ENCODE measurements at places on chromosomes 1 and 21.

DNA sequence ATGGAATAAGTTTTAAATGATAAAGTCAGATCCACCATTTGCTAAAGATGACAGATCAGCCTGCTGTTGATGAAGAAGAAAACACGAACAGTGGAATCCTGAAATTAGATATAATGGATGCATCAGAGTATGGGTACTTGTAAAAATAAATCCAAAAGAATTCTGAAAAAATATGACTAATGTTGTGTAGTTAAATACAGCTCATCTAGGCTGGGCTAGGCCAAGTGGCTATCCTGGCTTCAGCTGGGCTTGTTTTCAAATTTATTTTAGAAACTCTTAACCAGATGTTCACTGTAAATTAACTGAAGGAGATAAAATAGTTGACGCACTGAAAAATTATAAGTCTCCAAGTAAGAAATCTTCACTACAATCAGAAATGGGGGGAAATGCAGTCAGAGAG is 7.4 kb upstream of the RGS2 start:
- DNase-seq = peak; percentile 34

GRCh38 chr1:154751690-154752089 is 118.4 kb downstream of the KCNN3 start:
- no peak for DNase-seq

- DNase-seq = peak; percentile 78
Observed at GRCh38 chr1:31811605-31812004, 4.2 kb downstream of the SPOCD1 start.

DNA sequence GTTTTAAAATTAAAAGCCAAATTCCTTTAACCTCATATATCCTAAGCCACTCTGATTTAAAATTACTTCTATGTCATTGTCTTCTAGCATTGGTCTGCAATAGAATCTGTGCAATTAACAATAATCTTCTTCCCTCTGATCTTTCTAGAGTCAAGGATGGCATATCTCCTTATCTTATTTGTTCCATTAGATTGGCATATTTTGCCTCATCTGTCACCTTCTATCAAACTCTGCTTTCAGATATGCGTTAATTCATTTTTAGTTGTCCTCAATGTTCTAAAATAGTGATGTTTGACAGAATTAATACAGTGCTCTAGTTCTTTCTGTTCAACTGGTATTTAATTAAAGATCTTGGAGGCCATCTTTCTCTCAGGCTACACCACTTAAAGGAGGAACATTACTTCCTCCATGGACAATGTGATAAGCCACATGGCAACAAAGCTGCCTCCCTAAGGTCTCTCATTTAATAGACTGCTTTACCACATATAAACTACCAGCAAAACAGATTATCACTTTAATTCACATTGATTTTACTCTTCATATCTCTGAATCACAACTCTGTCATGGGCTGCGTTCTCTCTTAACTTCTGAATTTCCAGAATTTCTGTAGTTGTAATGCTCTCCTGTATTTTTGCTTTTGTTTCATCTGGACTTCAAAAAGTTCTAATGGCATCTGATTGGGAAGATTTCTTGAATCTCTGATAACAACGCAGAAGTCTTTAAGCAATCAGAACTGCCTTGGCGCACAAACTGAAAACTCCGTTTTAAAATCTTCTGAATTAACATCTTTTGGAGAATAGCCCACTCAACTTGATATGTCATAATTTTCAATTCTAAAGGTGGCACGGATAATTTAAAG is 2.8 kb downstream of the NRIP1 start:
- DNase-seq = no peak

DNA sequence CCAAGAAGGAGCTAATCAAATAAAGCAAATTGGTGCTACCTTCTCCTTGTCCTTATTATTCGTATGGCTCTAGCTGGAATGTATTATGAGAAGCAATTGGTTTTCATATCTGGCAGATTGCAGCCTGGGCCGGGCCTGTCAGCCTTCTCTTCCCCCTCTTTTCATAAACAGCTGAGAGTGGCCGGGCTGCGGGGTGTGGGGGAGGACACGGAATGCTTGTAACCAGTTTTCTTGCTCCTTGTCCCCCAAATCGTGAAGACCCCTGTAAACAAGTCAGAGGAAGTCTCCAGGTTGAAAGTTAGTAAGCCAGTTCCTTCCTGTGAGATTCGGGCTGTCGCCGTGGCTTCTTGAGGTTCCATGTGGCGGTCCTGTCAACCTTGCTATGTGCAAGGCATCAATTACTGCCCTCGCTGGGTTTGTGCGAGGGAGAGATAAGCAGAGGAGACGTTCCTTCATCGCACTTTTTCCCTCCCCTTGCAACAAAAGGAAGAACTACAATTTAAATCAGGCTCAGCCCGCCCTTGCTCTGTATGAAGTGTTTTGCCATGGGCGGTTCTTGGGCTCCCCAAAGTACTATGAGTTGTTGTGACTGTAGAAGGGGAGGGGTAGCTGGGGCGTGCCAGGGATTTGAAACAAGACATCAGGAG is 450.7 kb downstream of the CAMTA1 start:
- DNase-seq = no peak

DNA sequence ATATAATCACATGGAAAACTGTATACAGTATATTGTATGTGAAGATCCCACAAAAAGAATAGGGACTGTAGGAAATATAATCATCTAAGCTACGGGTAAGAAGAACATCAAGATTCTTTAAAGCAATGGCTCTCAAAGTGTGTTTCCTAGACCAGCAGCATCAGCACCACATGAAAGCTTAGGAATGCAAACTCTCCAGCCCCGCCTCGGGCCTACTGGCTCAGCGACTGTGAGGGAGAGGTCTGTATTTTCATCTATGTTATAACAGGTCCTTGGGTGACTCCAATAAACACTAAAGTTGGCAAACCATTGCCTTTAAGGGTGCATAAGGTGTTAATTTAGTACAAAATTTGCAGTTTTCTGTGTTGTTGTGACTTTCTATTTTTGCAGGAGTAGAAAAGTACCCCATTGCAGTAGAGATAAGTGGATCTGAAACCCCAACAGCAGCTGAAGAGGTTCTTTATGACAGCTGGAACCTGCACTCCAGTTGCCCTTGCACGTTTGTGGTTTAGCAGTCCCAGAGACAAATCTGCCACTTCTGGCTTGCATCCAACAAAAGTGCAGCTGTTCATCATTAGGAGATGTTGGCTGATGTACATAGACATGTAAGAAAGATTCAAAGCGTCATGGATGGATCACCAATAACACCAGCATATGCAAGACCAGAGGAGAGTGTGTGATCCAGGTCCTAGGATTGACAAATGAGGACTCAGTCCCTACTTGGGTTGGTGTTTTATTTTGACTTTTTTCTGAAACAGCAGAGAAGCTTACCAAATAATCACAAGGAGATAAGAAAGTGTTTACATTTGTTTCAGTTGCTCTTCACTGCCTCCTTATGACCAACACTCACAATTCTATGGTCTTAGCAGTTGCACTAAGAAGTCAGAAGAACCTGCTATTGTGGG is 15.9 kb upstream of the IFNAR1 start:
- DNase-seq = peak; percentile 55

GRCh38 chr1:235822685-235823084 is 44.0 kb downstream of the LYST start:
- DNase-seq = peak; percentile 27
